ENCODE measurements at places on chromosomes 5 and 9.

DNA sequence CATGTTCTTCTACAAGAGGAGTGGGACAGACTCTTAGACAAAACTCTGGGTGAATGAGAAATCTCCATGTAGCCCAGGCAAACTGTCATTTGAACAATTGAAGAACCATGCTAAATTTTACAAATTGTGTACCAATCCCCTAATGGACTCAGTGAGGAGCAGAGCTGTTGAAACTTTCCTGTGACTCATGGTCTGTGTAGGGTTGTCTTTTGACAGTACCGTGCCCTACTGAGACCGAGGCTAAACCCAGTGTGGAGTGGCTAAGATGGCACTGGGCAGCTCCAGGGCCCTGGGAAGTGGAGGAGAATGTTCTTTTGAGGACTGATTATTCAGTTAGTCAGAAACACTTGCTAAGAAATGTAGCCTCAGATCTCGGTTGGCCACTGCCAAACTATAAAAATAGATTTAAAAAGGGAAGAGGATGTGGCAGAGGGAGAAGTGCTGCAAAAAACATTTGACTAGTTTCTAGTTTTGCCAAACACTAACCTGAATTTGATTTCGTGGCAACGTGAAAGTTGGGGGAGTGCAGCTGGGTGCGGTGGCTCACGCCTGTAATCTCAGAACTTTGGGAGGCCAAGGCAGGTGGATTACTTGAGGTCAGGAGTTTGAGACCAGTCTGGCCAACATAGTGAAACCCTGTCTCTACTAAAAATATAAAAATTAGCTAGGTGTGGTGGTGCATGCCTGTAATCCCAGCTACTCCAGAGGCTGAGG is 24.7 kb downstream of the POU4F3 start:
- peaks cover 20% of the 10 kb centered on the region for H3K27me3 ChIP-seq
- H3K36me3 ChIP-seq: no peaks in the 10 kb centered on the region
- H3K4me1 ChIP-seq: no peaks in the 10 kb centered on the region
- DNase-seq: no peak
- H3K4me3 ChIP-seq: no peak overlapping the region

GRCh38 chr9:14205463-14205862 is 108.5 kb downstream of the NFIB start:
- no peak for DNase-seq
- no peaks in the 10 kb centered on the region for H3K36me3 ChIP-seq
- no peak overlapping the region for H3K27ac ChIP-seq
- H3K27me3 ChIP-seq: peaks cover 15% of the 10 kb centered on the region
- H3K4me3 ChIP-seq: no peak overlapping the region

- H3K36me3 ChIP-seq: peaks cover 24% of the 10 kb centered on the region
- DNase-seq: no peak
- peak overlapping the region; percentile 82 for H3K4me3 ChIP-seq
- H3K4me1 ChIP-seq: peaks cover 74% of the 10 kb centered on the region
- no peaks in the 10 kb centered on the region for H3K27me3 ChIP-seq
These were observed 48.5 kb downstream of the RFX3 start for GRCh38 chr9:3477236-3477834.

- H3K4me3 ChIP-seq: no peak overlapping the region
- DNase-seq: no peak
- no peaks in the 10 kb centered on the region for H3K36me3 ChIP-seq
- no peaks in the 10 kb centered on the region for H3K4me1 ChIP-seq
- no peaks in the 10 kb centered on the region for H3K27me3 ChIP-seq
- no peak overlapping the region for H3K27ac ChIP-seq
These were observed 292.5 kb downstream of the ATPSCKMT start for GRCh38 chr5:9957214-9957613.

DNA sequence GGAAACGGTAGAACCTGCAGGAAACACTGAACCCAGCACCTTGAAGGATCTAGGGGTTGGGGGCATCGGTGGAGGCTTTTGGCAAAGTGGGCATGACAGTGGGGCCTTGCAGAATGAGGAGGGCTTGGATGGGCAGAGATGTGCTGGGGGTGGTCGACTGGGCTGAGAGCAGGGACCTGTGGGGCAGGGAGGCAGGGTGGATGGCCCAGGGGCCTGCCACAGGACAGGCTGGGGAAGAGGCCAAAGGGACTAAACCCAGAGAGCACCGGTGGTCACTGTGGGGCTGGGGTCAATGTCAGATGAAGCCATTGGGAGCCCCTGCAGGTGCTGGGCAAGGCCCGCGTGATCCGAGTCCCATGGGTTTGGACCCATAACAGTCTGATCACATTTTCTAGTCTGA is 175.3 kb downstream of the DAB2IP start:
- H3K27me3 ChIP-seq: no peaks in the 10 kb centered on the region
- DNase-seq: no peak
- H3K4me3 ChIP-seq: no peak overlapping the region
- no peak overlapping the region for H3K27ac ChIP-seq
- H3K36me3 ChIP-seq: no peaks in the 10 kb centered on the region

- no peak overlapping the region for H3K4me3 ChIP-seq
- no peaks in the 10 kb centered on the region for H3K36me3 ChIP-seq
- no peaks in the 10 kb centered on the region for H3K27me3 ChIP-seq
- no peak overlapping the region for H3K27ac ChIP-seq
- DNase-seq: no peak
These were observed 36.2 kb upstream of the SMARCA2 start for GRCh38 chr9:1978941-1979340.

DNA sequence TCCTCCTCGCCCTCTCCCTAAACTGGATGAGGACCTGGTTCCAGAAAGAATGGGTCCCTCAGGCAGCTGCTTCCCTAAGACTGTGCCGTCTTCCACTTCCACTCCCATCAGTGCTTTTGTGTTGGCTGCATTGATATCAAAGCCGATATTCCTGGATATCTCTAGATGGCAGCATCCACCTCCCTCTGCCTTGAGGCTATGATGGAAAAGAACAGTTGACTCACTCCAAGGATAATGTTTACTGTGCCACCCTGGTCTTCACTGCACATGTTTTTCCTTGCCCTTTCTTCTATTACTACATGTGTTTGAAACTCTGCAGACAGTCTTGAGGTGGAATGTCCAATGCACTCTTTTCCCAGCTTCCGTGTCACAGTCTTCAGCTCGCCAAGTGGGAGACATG is 211.6 kb downstream of the MAST4 start:
- no peak overlapping the region for H3K27ac ChIP-seq
- no peaks in the 10 kb centered on the region for H3K36me3 ChIP-seq
- H3K4me3 ChIP-seq: no peak overlapping the region
- H3K27me3 ChIP-seq: peaks cover 7% of the 10 kb centered on the region
- no peak for DNase-seq
- H3K4me1 ChIP-seq: no peaks in the 10 kb centered on the region

DNA sequence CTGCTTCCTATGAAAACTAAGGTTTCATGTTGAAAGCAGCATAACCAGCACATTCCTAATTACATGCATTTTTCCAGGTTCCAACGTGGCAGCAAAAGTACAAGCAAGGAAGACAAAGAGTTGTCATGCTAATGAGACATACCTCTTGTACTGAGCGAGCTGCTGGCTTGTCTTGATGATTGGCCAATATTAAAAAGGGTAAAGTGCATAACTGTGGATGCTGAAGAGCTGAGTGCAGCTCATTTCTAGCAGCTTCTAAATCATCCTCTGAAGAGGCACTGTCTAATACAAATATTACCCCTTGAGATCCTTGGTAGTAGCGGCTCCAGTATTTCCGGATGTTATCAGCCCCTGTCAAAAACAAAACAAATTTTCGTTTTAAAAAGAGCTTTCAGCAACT is 197.3 kb downstream of the ARL15 start:
- H3K36me3 ChIP-seq: peaks cover 22% of the 10 kb centered on the region
- H3K27me3 ChIP-seq: no peaks in the 10 kb centered on the region
- H3K27ac ChIP-seq: no peak overlapping the region
- peaks cover 7% of the 10 kb centered on the region for H3K4me1 ChIP-seq
- no peak overlapping the region for H3K4me3 ChIP-seq
- DNase-seq: no peak

DNA sequence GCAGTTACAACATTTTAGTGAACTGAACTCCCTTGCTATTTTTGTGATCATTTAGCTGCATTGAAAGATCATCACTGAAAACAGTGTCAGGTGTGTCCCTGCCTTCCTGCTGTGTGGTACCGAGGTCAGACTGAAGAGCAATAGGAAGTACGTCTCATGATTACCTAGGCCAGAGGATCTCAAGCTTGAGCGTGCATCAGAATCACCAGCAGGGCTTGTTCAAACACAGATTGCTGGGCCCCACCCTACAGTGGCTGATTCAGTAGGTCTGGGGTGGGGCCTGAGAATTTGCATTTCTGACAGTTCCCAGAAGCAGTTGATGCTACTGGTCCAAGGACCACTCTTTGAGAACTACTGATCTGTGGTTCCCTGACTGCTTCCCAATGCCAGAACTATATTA is 159.6 kb downstream of the ACTL7B start:
- H3K36me3 ChIP-seq: no peaks in the 10 kb centered on the region
- no peaks in the 10 kb centered on the region for H3K4me1 ChIP-seq
- H3K27ac ChIP-seq: no peak overlapping the region
- H3K27me3 ChIP-seq: peaks cover 4% of the 10 kb centered on the region
- no peak for DNase-seq

DNA sequence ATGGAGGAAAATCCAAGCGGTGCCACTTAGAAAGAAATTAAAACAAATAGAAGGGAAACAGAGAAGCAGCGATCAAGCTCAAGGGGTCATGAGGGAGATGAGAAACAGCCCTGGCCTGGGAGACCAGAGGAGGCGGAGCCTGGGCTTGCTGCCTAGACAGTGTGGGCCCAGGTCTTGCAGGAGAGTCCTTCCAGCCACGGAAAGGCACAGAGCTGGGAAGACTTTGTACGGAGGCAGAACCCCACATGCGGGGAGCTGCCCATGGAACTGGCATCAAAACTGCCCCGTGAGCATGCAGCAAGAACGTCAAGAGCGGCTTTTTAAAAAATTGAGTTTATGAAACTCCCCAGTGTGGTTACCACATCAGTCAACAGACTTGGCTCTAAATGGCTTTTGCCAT is 119.4 kb downstream of the IRX1 start:
- H3K27me3 ChIP-seq: peaks cover 4% of the 10 kb centered on the region
- DNase-seq: no peak
- H3K36me3 ChIP-seq: no peaks in the 10 kb centered on the region
- no peak overlapping the region for H3K4me3 ChIP-seq

- H3K4me3 ChIP-seq: no peak overlapping the region
- H3K27ac ChIP-seq: no peak overlapping the region
- no peaks in the 10 kb centered on the region for H3K36me3 ChIP-seq
- no peaks in the 10 kb centered on the region for H3K27me3 ChIP-seq
- DNase-seq: no peak
These were observed 934.4 kb downstream of the MAT2B start for GRCh38 chr5:164439799-164440198.

DNA sequence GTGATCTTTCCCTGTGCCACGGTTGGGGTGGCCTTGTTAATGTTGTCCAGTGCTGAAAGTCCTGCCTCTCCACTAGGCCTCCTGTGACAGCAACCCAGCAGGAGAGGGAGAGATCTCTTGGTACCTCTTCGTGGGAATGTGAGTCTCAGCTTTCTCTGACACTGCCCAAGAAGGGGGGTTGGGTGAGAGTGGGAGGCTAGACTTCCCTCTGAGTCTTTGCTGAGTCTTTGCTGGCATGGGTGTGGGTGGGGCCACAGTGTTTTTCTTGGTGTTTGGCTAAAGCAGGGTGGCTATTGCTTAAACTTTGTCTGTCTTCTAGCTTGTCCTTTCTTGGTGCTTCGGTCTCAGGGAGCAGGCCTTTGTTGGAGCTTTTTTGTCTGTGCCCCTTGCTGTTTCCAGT is 145.6 kb downstream of the GNA14 start:
- H3K36me3 ChIP-seq: no peaks in the 10 kb centered on the region
- no peak overlapping the region for H3K27ac ChIP-seq
- no peak overlapping the region for H3K4me3 ChIP-seq
- H3K4me1 ChIP-seq: no peaks in the 10 kb centered on the region

- no peaks in the 10 kb centered on the region for H3K4me1 ChIP-seq
- H3K36me3 ChIP-seq: peaks cover 10% of the 10 kb centered on the region
- H3K27me3 ChIP-seq: no peaks in the 10 kb centered on the region
- no peak for DNase-seq
These were observed 62.3 kb downstream of the GDNF start for GRCh38 chr5:37777432-37778130.

DNA sequence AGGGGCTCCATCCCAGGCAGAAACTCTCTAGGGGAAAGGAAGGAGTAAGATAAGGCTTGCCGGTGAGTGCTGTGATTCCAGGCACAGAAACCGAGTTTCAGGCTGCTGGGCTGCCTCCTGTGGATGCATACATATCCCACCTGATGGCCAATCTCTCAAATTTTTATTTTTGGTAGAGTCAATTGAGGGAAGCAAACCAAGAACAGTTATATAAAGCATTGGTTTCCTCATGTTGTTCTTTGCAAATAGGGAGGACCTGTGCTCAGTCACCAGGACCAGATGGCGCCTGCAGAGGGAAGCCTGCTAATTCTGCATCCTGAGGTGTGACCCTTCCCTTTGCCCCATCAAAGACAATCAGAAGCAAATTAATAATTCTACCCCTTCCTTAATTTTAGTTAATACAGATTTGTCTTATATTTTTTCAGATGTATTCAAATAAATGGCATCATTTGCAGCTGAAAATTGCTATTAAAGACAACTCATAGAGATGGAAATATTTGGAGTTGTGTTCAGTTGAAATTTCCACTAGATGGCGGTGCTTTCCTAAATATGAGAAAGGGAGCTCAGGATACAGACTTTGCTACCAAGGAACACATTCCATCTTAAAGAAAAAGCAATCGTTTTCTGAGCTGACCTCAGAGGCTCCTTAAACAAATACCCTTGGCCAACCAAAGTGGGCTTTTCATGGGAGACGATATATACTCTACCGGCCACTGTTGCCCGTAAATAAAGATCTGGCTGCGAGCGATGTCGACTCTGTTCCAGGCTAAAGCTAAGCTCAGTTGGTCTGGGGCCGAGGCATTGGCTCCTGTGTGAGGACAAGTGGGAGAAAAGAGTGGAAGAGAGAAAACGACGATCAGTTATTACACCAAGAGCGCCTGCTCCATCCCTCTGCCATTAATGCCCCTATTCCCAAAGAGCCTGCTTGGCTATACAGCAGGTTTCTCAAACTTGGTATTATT is 225.7 kb upstream of the KLF9 start:
- no peaks in the 10 kb centered on the region for H3K36me3 ChIP-seq
- no peaks in the 10 kb centered on the region for H3K4me1 ChIP-seq
- peaks cover 27% of the 10 kb centered on the region for H3K27me3 ChIP-seq
- DNase-seq: no peak
- H3K27ac ChIP-seq: no peak overlapping the region

- DNase-seq: no peak
- H3K27ac ChIP-seq: no peak overlapping the region
- no peaks in the 10 kb centered on the region for H3K4me1 ChIP-seq
- H3K27me3 ChIP-seq: no peaks in the 10 kb centered on the region
- H3K4me3 ChIP-seq: no peak overlapping the region
These were observed 286.9 kb upstream of the ATP10B start for GRCh38 chr5:161138751-161139455.
